ENCODE measurements at places on chromosomes 1 and 21.

- DNase-seq = no peak
Observed at GRCh38 chr1:160625725-160626498, 20.9 kb downstream of the SLAMF1 start.

DNA sequence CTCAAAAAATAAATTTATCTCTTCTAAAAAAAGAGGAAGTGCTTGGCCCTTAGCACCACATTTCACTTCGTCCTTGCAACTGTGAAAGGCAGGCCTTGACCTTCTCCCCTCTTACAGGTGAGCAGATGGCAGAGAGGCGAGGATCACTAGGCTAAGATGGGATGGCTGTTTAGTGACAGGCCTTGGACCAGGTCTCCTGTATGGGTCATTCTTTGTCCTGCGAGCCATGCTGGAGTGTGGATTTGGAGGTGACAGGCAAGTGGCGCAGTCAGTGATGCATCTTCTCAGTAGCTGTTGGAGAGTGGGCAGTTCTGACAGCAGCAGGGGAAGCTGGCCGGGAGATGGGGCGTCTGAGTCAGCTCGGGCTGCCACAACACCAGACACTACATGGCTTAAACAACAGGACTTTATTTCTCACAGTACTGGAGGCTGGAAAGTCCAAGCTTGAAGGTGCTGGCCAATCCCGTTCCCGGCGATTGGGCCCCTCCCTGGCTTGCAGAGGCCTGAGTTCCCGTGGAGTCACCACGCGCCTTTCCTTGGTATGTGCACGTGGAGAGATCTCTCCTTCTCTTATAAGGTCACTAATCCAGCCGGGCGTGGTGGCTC, 16.5 kb downstream of the SLC27A3 start:
- DNase-seq = no peak

- DNase-seq = no peak
Observed at GRCh38 chr1:215003686-215004085, 78.9 kb upstream of the KCNK2 start.

DNA sequence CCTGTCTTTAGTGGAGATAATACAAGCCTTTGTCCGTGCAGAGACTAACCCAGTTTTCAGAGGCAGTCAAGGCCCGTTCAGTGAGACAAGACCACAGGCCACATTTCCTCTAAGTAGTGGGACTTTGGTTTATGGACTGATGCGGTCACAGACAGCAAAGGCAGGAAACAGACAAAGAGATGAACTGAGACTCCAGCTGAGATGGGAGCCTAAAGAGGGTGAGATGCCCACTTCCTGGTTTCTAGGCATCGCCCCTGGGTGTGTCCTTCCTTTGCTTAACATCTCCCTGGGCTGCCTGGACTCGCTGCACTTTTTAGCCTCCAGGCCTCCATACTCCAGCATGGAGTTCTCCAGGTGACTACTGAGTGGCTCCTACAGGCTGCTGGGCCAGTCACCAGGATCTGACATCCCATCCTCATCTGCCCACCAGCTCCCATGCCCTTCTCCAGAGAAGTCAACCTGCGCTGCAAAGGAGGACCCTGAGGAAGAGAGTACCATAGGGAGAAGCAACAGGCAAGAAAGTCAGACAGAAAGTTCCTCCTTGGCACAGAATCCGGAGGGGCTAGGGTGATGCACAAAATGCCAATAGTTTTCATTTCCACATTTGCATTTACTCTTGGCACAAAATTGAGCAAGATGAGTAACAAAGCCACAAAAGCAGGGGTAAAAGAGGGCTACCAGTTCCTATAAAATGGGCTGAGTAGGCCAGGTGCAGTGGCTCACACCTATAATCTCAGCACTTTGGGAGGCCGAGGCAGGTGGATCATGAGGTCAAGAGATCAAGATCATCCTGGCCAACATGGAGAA, 15.1 kb downstream of the THEMIS2 start:
- no peak for DNase-seq

GRCh38 chr1:45942411-45942810, 139.0 kb downstream of the MAST2 start:
- no peak for DNase-seq

- no peak for DNase-seq
Observed at GRCh38 chr1:151534662-151535278, 5.3 kb upstream of the TUFT1 start.

GRCh38 chr1:47725000-47725473, 272.1 kb downstream of the TRABD2B start:
- no peak for DNase-seq

DNA sequence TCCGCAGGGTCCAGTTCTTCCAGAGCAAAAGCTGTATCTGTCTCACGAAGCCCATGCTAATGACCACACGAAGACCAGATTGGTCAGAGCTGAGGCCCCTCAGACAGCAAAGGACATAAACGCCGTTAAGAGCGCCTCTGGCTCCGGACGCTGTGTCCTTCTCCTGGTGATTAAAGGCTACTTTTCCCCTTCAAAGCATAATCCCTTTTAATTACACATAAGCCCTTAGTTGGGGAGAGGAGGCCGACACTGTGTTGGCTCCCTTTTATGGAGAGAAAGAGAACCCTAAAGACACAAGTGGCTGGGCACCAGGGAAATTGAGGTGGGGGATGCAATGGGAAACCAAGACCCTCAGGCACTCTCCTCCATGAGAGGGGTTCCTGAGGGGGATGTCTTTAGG, at the start of gene ABCA4:
Gene ABCA4, minus strand, starts transcription at position 158 of the 400 bp plus-strand sequence. Its CDS starts 103 bp downstream, at position 55.
- DNase-seq = no peak

- peak; percentile 2 for DNase-seq
Observed at GRCh38 chr1:207619871-207620542, 24.9 kb upstream of the CR1L start.

DNA sequence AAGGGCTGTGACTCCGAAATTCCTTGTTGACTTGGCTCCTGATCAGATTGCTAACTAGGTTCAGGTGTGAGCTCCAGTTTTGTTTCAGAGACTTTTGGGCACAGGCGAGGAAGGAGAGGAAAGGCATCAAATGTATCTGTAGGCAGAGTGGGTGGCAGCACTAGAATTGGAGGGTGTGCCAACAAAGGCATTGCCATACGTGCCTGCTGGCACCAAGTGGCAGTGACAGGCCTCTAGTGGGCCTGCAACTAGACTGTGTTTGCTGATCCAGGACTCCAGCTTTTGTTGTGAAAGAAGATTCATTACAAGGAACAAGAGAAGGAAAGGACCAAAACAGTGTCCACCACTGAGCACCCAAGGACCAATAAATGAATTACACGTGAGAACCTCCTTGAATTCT, 79.5 kb downstream of the TM2D1 start:
- DNase-seq = no peak

DNA sequence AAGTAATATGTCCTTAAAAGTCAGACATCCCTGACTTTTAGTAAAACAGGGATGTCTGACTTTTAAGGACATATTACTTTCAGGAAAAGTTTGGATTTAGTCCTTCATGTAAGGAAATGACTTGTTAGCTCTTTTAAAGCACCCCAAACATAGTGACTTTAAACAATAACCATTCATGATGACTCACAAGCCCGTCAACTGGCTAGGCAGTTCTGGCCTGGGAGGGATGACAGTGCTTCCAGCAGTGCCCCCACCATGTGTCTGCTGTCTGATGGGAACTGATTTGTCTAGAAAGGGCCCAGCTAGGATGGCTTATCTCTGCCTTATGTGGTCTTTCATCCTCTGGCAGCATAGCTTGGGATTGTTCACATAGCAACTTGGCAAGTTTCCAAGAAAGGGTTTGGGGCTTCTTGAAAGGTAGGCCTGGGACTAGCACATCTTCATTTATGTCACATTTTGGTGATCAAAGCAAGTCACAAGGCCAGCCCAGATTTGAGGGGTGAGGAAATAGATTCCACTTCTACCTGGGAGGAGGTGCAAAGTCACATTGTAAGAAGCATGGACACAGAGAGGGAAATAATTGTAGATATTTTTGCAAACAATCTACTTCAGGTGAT, 143.5 kb downstream of the C1orf94 start:
- DNase-seq = no peak

- DNase-seq = no peak
Observed at GRCh38 chr1:64055310-64055709, 148.1 kb upstream of the UBE2U start.

GRCh38 chr1:204947338-204947737, 76.7 kb downstream of the NFASC start:
- no peak for DNase-seq

DNA sequence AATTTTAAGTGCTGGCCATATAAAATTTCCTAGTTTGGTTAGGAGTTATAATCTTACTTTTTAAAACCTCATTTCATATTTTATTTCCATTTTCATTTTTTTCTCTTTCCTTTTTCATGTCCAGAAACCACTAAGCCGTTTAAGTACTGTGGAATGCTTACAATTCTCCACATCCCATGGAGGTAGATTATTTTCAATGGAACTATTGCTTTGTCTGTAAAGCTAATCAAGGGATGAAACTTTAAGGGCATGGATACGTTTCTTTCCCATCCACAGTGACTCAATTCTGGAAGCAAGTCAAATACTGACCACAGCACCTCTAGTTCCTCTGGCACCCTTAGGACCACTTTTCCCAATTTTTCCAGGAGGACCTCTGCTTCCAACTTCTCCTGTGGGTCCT, 139.1 kb upstream of the ZNHIT6 start:
- DNase-seq = no peak

GRCh38 chr1:60923389-60924087, 158.8 kb upstream of the NFIA start:
- no peak for DNase-seq

- DNase-seq = no peak
Observed at GRCh38 chr1:202698276-202698675, 12.0 kb downstream of the SYT2 start.

DNA sequence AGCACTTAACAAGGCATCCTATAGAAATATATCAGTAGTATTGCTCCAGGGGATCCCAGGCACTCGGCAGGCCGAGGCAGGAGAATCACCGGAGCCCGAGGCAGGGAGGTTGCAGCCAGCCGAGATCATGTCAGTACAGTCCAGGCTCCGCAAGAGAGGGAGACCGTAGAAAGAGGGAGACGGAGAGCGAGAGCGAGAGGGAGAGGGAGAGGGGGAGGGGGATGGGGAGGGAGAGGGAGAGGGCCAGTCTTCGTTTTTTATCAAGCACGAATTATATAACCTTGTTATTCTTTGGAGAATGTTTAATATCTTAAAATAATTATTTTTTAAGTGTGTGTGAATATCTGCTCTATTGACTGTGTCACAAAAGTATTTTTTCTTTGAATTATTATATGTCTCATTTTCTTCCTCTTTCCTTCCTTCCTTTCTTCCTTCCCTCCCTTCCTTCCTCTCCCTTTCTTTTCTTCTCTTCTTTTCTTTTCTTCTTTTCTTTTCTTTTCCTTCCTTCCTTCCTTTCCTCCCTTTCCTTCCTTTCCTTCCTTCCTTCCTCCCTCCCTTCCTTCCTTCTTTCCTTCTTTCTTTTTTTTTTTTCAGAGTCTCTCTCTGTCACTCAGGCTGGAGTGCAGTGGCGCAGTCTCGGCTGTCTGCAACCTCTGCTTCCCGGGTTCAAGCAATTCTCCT, 233.7 kb downstream of the SRGAP2C start:
- DNase-seq = no peak

GRCh38 chr1:44681905-44682882, 7.7 kb downstream of the ARMH1 start:
- DNase-seq = peak; percentile 41

DNA sequence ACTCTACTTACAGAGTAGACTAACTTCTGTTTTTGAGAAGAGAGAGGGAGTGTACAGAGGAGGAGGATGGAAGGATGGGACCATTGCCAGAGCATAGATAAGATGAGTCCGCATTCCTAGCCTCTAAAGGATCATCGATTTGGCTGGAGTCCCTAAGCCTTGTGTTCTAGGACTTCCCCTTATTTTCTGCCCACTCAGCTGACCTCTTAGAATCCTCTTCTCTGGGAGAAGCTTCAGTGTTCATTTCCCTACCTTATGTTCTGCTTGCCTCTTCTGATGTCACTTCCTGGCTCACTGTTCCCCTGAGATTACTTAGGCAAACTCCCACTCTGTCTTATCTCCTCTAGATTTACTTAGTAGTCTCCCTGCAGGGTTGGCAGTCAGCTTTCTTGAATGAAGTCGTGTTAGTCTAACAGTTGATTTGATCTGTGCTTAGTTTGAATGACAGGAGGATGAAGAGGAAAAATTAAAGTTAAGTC, 156.7 kb downstream of the SYT2 start:
- DNase-seq = no peak

DNA sequence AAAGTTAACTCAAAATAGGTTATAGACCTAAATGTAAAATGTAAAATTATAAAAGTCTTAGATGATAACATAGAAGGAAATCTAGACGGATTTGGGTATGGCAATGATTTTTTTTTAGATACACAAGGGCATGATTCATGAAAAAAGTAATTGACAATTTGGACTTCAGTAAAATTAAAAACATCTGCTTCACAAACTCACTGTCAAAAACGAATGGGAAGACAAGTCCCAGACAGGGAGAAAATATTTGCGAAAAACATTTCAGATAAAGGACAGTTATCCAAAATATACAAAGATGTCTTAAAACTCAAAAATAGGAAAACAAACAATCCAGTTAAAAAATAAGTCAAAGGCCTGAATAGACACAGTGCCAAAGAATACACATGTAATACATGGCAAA, 9.7 kb upstream of the PTGS2 start:
- DNase-seq = no peak

DNA sequence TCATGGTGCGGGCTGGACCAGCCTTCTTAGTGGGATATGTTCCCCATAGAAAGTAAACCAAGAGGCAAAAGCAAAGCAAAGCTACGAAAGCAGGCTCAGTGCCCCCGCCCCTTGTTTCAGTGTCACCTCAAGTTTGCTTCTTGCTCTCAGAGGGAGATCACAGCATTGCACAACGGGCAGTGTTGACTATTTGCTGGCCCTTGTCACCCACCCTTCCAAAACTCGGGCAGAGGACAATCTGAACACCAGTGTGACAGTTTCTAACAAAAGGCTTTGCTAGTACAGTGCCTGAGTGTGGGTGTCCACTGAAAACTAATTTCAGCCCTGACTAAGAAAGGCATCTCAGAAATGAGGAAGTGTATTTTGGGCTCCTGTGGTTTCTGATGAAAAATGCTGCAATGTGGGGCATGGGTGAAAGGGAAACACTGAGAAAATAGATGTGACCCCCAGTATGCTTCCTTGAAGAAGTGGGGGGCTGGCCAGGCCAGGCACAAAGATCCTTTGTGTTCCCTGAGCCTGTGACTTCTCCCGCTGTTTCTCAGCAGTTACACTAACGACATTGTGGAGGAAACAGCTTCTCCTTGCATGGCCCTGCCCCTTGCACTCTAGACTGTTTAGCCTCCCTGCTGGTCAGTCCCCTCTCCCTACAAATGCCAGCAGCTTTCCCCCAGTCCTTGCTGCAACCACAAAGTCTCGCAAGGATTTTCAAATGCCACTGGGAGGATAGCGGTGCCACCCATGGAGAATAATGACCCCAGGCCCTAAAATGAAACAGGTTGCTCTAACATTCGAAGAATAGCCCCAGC, 33.3 kb upstream of the KCNE1 start:
- no peak for DNase-seq

- no peak for DNase-seq
Observed at GRCh38 chr1:192067360-192067759, 90.9 kb upstream of the RGS18 start.

GRCh38 chr1:107678993-107679392, 286.0 kb downstream of the VAV3 start:
- DNase-seq = no peak

- no peak for DNase-seq
Observed at GRCh38 chr21:42013931-42014330, 3.8 kb upstream of the ZBTB21 start.

GRCh38 chr1:206067486-206068227, 14.7 kb downstream of the RHEX start:
- DNase-seq = no peak

All from NCI-H2029 treated with DMSO at 0.1 percent for 48 hours (cell line).